ENCODE measurements at places on chromosomes 16 and 17.

- DNase-seq = peak; percentile 37
These were observed 610 bp downstream of the C16orf74 start for GRCh38 chr16:85750146-85750826.

DNA sequence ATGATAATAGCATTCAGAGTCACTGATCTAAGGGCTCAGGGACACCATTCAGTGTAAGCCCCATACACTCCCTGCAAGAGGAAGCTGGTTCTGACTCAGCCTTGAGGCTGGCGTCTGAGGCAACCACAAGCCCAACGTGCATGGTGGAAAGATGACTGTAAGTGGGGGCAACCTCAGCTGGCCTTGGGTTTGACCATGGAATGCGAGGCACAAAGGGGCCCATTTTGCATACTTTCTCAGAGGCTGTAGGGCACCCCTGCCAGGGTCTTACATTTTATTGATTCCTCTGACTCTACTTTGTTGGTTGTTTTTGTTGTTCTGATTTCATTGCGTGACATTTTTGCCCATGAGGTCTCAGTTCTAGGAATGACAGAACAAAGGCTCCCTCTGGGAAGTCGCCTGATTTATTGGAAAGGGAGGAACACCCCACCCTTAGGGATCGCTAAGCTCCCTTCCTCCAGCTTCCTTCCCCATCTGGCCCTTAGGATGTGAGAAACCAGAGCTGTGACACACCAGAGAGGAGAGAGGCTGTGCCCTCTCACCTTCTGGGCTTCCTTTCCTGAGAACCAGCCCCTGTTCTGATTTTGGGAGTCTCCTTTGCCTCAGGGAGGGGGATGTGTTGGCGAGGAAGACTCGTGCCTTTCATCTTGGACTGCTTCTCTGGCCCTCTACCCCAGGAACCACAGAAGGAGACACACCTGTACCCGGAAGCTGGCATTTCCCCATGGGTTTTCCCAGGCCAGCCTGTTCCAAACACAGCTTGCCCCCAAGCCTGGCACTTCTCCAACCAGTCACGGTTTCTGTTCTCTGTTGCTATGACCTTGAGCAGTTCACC, 5.6 kb upstream of the CIITA start:
- peak; percentile 92 for DNase-seq

- DNase-seq = no peak
These were observed 19.5 kb downstream of the ZNF652 start for GRCh38 chr17:49342575-49342936.

DNA sequence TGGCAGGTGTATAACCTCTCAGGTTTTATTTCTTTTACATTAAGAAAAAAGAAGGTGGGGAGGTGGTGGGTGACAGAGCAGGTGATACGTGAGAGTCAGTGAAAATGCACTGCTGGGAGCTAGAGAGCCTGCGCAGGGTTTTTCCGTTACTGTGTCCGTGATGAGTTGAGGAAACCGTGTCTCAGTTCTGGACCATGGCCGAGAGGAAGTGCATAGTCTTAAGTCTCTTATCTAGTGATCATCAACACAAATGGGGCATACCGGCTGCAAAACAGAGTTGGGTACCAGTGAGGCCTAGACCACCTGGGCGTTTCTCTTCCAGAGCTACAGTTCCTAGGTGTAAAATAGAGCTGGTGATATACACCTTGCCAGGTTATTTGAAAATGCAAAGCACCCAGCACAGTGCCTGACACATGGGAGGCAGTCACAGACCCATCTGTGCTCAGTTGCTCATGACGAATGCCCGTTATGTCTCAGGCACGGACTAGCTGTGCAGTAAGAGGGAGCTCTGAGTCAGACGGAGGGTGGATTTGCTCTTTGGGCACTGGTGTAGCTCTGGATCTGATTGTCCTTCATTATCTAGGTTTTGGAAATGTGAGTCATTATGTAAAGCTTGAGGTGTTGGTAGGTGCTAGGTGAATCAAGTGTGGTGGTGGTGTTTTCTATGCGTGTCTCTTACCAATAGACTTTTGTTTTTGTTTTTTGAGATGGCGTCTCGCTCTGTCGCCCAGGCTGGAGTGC, 60.9 kb downstream of the RPTOR start:
- no peak for DNase-seq

DNA sequence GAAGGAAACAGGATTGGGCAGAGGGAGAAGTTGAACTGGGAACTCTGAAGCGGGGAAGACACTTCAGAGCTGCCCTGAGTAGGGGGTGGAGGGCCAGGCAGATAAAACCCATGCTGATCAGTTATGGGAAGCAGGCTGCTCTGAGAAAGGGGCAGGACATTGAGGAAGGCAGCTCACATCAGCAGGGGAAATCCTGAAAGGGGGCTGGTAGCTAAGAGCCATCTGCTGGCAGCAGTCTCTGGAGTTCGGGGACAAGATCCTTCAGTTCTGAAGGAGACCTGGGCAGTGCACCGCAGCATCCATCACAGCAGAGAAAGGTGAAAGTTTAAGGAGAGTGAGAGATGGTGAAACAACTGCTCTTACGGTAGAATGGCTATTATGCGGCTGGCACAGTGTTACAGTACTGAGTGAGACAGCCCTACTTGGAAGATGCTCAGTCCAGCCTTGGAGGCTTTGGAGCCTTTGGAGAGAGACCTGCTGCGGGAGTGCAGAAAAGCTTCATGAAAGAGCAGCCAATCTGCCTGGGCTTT, 5.4 kb upstream of the KIF18B start:
- DNase-seq = no peak

GRCh38 chr17:81489012-81489997, 23.3 kb downstream of the ACTG1 start:
- no peak for DNase-seq

GRCh38 chr17:53659181-53659580, 163.5 kb upstream of the KIF2B start:
- no peak for DNase-seq

GRCh38 chr17:28078341-28079229, 36.1 kb downstream of the NLK start:
- DNase-seq = no peak

- no peak for DNase-seq
These were observed 2.0 kb downstream of the DNAI2 start for GRCh38 chr17:74276051-74276476.

- DNase-seq = no peak
These were observed 1.1 kb upstream of the TPPP3 start for GRCh38 chr16:67394155-67395104.

- no peak for DNase-seq
These were observed 105.5 kb downstream of the KPNA2 start for GRCh38 chr17:68141050-68141449.

GRCh38 chr17:20999044-20999573, 43.7 kb downstream of the USP22 start:
- DNase-seq = peak; percentile 16

GRCh38 chr16:83807327-83807709, 460 bp upstream of the HSBP1 start:
- DNase-seq = no peak

DNA sequence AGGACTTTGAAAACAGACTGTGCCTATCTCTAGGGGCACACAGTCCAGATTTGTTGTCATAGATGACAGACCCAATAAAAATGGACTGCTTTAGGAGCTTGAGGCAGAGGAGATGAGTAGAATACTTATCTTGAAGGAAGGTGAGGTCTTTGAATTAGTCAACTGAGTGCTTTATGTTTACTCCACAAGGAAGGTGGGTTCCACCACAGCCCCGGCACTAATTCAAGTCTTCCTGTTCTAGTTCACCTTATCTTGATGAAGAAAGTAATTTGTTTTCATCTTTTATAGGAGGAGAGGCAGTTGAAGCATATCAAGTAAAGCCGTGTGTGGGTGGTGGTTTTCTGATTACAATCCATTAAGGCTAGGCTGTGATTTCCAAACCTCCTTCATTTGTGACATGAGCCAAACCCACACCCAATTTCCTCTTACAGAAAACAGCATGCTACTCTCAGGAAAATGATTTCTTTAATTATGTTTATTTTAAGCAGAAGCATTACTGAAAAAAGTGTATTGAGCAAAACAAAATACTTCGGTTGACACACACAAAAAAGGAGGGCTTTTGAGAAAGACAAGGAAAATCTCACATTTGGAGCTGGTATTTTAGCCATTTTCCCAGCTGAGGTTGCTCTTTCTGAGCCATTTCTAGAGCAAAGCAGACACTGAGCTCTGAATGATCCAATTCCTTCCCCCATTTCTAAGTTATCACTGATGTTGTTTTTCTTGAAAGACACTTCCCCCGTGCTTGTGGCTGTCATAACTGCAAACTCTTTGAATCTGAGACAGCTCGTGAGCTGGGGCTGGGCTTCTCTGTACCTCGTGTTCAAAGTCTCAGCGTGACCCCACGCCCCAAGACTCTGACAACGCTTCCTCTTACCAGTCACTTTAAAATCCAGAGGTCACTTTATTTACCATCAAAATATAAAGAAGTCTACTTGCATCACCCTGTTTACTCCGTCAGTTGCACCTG, 35.4 kb downstream of the CDRT15 start:
- DNase-seq = peak; percentile 34

DNA sequence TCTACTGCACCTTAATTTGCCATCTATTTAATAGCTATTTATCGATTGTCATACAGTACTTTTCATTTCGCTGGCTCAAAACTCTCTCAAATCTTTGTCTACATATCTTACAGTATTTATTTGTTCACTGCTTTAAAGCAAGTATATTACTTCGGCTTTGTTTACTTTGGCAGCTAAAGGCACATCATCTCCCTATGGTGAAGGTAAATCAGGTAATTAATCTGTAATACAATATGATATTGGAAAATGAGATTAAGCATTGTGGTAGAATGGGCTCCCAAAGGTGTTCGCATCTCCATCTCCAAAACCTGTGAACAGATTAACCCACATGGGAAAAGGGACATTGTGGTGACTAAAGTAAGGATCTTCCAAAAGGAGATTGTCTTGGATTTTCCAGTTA, 6.5 kb downstream of the TMEM170A start:
- DNase-seq = no peak

DNA sequence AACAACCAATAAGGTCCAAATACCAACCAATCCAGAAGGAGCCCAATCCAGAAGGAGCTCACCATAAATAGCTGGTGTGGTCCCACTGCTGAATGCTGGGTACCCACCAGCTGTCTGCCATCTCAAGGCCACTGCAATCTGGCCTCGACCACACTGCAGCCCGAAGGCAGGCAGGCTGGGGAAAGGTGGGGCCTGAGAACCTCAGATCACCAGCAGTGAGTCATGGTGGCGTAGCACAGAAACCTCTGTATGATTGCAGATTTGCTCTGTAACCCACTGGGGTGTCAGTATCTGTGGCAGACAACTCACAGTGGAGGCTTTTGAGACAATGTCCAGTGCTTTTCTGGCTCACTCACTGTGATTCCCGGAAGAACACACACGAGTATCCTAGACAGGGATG, 14.7 kb upstream of the CMTR2 start:
- DNase-seq = no peak

DNA sequence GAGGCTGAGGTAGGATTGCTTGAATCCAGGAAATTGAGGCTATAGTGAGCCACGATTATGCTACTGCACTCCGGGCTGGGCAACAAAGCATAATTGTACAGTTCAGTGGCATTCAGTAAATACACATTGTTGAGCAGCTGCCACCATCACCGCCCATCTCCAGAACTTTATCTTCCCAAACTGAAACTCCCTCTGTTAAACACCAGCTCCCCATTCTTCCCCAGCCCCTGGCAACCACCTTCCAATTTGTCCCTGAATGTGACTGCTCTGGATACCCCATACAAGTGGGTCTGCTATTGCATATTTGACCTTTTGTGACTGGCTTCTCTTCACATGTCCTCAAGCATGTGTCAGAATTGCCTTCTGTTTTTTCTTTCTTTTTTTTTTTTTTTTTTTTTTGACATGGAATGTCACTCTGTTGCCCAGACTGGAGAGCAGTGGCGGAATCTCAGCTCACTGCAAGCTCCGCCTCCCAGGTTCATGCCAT, 2.9 kb downstream of the RPL38 start:
- no peak for DNase-seq

GRCh38 chr16:20383106-20384029, 21.2 kb downstream of the PDILT start:
- peak; percentile 60 for DNase-seq

All from AG10803 (cell line).